ENCODE measurements at places on chromosomes 2 and 18.

GRCh38 chr2:132670496-132671150 is 618 bp upstream of the LYPD1 start:
- no peak for DNase-seq

- DNase-seq, result no peak
Observed at GRCh38 chr18:7927119-7927518, 360.0 kb downstream of the PTPRM start.

- DNase-seq, result no peak
Observed at GRCh38 chr18:35889677-35890076, 82.8 kb upstream of the RMP24 start.

DNA sequence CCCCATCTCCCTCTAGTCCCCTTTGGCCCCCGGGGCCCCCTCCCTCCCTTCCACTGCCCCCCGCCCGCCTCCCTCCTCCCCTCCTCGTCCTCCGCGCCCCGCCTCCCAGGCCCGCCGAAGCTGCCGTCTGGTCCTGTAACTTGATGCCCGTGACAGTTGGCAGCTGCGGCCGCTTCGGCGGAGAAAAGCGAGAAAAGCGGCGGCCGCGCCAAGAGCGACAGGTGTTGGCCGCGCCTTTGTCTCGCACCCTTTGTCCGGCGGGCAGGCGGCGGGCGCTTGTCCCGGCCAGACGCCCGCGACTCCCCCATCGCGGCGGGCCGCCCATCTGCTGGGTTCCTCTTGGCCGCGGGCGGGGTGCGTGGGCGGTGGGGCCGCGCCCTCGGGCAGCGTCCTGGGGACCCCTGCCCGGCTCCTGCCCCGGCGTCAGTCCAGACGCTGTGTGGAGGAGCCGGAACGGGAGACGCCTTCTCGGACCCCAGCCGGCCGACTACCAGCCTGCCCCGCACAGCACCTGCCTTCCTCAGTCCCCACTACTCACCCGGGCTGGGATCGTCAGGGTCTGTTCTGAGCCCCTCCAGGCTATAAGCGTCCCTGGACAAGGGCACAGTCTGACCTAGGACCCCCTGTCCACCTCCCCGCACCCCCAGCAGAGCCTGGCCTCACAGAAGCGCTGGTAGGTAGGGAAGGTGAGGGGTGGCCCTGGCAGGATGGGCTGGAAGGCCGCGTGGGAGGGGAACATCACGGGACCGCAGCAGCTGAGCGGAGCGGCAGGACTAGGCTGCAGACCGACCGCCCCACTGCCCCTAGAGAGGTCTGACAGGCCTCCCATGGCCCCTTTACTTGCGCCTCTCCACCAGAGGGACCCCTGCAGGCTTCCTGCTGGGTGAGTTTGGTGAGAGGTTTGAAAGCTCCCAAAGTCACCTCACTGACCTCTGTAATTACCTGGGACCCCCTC is 1.2 kb upstream of the HES6 start:
- DNase-seq, result no peak

GRCh38 chr2:182816866-182817265 is 49.6 kb downstream of the FRZB start:
- no peak for DNase-seq

- DNase-seq, result no peak
Observed at GRCh38 chr2:43368483-43369385, 142.3 kb upstream of the ZFP36L2 start.

DNA sequence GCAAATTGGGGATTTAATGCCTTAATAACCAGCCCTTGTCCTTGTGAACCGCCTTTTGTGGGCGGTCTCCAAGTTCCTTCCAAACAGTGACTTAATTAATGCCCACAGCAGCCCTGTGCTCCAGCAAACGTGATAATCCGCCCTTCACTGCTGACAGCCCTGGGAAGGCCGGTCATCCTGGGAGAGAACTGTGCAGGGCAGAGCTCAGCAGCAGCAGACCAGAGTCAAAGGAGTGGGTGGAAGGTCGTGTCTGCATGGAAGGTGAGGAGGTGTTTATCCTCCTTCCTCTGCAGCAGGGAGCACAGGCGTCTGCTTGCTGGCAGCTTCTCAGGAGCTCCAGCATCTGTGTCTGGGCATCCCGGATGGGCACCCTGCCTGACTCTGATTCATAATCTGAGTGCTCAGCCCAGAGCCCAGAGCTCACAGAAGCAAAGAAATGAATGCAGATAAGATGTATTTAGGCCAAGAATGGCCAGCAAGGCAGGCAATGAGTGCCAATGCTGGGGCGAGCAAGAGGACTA is 270.0 kb upstream of the PXDN start:
- DNase-seq, result no peak

GRCh38 chr2:16020389-16021008 is 80.1 kb downstream of the MYCN start:
- DNase-seq, result no peak

DNA sequence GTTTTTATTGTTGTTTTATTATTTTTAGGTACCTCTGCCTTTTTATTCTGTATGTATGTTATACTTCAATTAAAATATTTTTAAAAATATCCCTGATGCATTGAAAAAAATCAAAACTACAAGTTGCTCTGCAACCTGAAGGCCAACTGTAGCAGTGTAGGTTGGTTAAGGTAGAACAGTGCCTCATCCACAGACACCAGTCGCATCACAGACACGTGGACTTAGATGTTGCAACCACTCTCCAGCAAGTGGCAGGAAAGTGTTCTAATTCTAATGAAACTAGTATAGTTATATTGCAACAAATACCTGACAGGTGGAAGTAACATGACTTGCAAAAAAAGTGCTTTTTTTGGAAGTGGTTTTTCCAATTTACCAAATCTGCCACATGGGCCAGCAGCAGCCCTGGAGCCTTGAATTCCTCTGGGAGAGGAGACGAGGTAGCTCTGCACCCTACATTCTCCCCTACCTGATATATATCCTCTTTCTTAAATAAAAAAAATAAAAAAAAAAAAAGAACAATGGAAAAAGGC is 28.4 kb upstream of the SLC3A1 start:
- no peak for DNase-seq

GRCh38 chr2:233553366-233553765 is 13.2 kb downstream of the USP40 start:
- no peak for DNase-seq

GRCh38 chr2:202067589-202067988 is 5.5 kb upstream of the KIAA2012 start:
- no peak for DNase-seq

- no peak for DNase-seq
Observed at GRCh38 chr2:171522052-171522787, at the start of gene CYBRD1. Gene CYBRD1 (plus strand): TSS chr2:171522474. CDS start chr2:171522546, 72 bp downstream.

DNA sequence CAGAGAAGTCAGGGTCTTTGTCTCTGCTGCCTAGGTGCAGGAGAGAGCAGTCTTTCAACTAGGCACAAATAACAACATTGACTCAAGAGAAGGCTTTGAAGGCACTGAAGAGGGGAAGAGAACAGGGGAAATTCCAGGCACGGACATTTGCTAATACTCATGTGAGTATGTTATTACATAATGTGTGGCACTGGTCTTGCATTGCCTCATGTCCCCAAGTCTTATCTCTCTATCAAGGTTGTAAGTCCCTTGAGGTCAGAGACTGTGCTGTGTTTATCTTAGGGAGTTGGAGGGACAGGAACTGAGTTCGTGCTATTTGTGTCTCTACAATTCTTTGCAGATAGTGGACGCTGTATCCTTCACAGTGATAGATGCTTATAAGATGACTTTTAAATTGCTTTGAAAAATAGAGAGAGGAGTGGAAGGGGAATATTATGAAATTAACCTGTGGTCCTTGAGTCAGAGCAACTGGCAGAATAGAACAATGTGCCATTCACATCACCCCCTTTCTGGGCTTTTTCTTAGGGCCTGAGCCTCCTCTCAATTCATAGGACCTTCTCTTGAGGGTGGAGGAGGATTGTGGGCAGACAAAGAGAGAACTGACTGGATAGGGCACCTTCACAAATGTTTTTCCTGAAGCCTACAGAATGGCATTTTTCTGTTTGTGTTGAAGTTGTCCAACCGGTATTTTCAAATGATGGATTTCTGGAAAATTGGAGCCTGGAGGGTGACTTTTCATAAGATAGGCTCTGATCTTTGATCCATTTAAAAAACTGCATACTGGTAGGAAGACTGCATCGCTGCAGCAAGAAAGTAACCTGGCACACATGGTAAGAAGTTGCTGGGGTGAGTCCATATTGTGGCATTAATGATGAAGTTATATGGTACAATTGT is 96.6 kb upstream of the CXCR4 start:
- no peak for DNase-seq

GRCh38 chr18:23547846-23548245 is 38.5 kb downstream of the NPC1 start:
- no peak for DNase-seq

Measured in CD4-positive, alpha-beta T cell treated with Interleukin-4 for 1 hour (primary cell).